ENCODE measurements at places on chromosomes 7 and 10. TPM values are rescaled to one million over a fixed set of nuclear protein-coding genes. Genes with fewer than 3 reads are reported as not detected.

Gene HABP2
- total RNA-seq, result not detected

Gene MINDY3
- 34.2 TPM for total RNA-seq

GRCh38 chr10:102504179-102504975 is 605 bp downstream of the SUFU start:
- no peak overlapping the region for H3K4me3 ChIP-seq
- peaks cover 26% of the 10 kb centered on the region for H3K4me1 ChIP-seq
- peak overlapping the region; percentile 80 for H3K27ac ChIP-seq
- no peak for DNase-seq
- H3K36me3 ChIP-seq, result no peaks in the 10 kb centered on the region
- H3K27me3 ChIP-seq, result no peaks in the 10 kb centered on the region

GRCh38 chr7:113046453-113046852 is 40.2 kb downstream of the GPR85 start:
- no peaks in the 10 kb centered on the region for H3K27me3 ChIP-seq
- H3K4me3 ChIP-seq, result no peak overlapping the region
- no peak overlapping the region for H3K27ac ChIP-seq
- no peak for DNase-seq
- no peaks in the 10 kb centered on the region for H3K36me3 ChIP-seq

- no peaks in the 10 kb centered on the region for H3K36me3 ChIP-seq
- no peak overlapping the region for H3K27ac ChIP-seq
- no peak for DNase-seq
- peaks cover 15% of the 10 kb centered on the region for H3K4me1 ChIP-seq
- H3K4me3 ChIP-seq, result no peak overlapping the region
- H3K27me3 ChIP-seq, result no peaks in the 10 kb centered on the region
Observed at GRCh38 chr7:7266257-7266881, 84.0 kb downstream of the C1GALT1 start.

Gene CACNB2
- total RNA-seq, result not detected

Gene PDSS1
- 31.3 TPM for total RNA-seq

Gene AKR1C4
- not detected for total RNA-seq

- no peaks in the 10 kb centered on the region for H3K27me3 ChIP-seq
- H3K4me1 ChIP-seq, result no peaks in the 10 kb centered on the region
Observed at GRCh38 chr7:122337011-122337410, 32.5 kb upstream of the FEZF1 start.

GRCh38 chr10:71177651-71178199 is 34.6 kb upstream of the UNC5B start:
- H3K27ac ChIP-seq, result no peak overlapping the region
- DNase-seq, result no peak
- H3K36me3 ChIP-seq, result no peaks in the 10 kb centered on the region
- no peaks in the 10 kb centered on the region for H3K4me1 ChIP-seq

- no peak overlapping the region for H3K27ac ChIP-seq
- peaks cover under 1% of the 10 kb centered on the region for H3K27me3 ChIP-seq
- H3K36me3 ChIP-seq, result no peaks in the 10 kb centered on the region
- no peak overlapping the region for H3K4me3 ChIP-seq
Observed at GRCh38 chr7:23055582-23056178, 41.8 kb upstream of the HYCC1 start.

Gene SPDYE2
- 0.53 TPM for total RNA-seq

- no peaks in the 10 kb centered on the region for H3K27me3 ChIP-seq
- no peak overlapping the region for H3K27ac ChIP-seq
- H3K4me3 ChIP-seq, result no peak overlapping the region
- peaks cover 6% of the 10 kb centered on the region for H3K4me1 ChIP-seq
- H3K36me3 ChIP-seq, result peaks cover 6% of the 10 kb centered on the region
- DNase-seq, result no peak
Observed at GRCh38 chr7:129933627-129934026, 19.1 kb downstream of the UBE2H start.

DNA sequence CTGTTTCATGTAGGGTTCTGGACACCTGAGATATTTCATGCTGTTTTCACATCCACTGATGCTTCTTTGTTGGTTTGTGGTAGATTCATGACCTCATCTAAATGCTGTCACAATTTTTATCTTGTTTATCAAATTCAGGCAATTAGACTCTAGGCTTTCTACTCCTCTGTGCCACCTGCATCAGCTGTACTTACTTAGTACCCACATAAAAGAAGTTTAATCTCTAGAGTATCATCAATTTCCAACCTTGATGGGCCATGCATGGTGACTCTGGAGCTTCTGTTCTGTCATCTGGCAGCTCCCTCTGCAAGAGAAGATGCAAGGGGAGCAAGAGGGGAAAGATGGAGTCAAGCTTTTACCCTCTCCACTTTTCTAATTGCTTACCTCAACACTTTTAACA is 195.9 kb upstream of the VWC2 start:
- no peak overlapping the region for H3K4me3 ChIP-seq
- no peaks in the 10 kb centered on the region for H3K27me3 ChIP-seq
- H3K36me3 ChIP-seq, result no peaks in the 10 kb centered on the region
- H3K4me1 ChIP-seq, result no peaks in the 10 kb centered on the region
- DNase-seq, result no peak

Gene FBXL13
- 0.43 TPM for total RNA-seq

DNA sequence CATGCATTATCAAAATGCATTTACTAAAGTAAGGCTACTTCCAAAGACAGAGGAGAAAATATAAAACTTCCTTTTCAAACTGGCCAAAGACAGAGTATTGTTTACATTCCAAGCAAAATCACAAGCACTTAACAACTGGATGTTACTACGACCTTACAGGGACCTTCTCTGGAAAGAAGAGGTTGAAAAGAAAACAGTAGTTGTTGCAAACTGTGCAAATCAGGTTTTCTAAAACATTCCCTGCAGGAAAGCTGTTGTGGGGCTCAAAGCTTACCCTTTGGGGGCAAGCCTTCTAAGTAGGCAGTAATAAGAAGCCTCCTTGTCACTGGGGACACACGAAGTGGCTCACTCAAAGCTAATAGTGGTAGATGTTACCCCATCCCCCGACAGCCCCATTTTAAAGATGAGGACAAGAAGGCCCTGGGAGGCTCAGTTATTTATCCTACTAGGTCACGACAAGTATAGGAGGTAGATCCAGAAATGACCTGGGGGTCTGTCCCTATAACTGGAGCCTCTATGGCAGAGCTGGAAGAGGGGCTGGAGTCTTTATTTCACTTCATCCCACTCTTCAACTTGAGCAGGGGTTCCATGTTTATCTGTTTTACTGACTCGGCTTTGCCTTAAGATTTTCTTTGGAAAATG is 46.6 kb downstream of the ATXN7L1 start:
- H3K27ac ChIP-seq, result no peak overlapping the region
- no peaks in the 10 kb centered on the region for H3K36me3 ChIP-seq
- no peaks in the 10 kb centered on the region for H3K27me3 ChIP-seq
- H3K4me3 ChIP-seq, result no peak overlapping the region
- DNase-seq, result no peak
- H3K4me1 ChIP-seq, result peaks cover 12% of the 10 kb centered on the region

DNA sequence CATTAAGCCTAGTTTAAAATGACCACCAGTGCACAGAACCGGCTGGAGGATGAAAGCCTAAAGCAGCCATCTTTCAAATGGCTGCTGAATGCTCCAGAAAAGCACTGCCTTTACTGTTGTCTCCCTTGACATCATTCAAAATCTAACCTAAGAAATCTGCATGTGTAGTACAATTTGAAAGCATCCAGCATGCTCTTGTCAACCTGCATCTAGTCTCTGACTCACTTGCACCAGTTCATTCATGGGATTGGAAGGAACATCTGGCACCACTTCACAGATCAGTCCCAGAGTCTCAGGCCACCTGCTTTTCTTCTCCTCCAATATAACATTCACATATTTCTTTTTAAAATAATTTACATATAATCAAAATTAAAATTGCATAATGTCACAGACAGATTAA is 76.2 kb downstream of the RNF133 start:
- H3K27me3 ChIP-seq, result no peaks in the 10 kb centered on the region
- H3K4me1 ChIP-seq, result no peaks in the 10 kb centered on the region
- DNase-seq, result no peak
- H3K4me3 ChIP-seq, result no peak overlapping the region
- no peaks in the 10 kb centered on the region for H3K36me3 ChIP-seq

- peak overlapping the region; percentile 70 for H3K4me3 ChIP-seq
- no peak overlapping the region for H3K27ac ChIP-seq
- H3K4me1 ChIP-seq, result peaks cover 21% of the 10 kb centered on the region
- peak; percentile 88 for DNase-seq
Observed at GRCh38 chr10:123132576-123133477, 2.9 kb upstream of the HMX3 start.

Gene GPR15LG
- total RNA-seq, result not detected

GRCh38 chr10:50561266-50561665 is 62.5 kb downstream of the SGMS1 start:
- H3K4me3 ChIP-seq, result no peak overlapping the region
- DNase-seq, result no peak
- no peak overlapping the region for H3K27ac ChIP-seq
- H3K27me3 ChIP-seq, result no peaks in the 10 kb centered on the region
- H3K4me1 ChIP-seq, result peaks cover 7% of the 10 kb centered on the region
- H3K36me3 ChIP-seq, result no peaks in the 10 kb centered on the region

GRCh38 chr10:70355051-70356021 is 27.1 kb downstream of the LRRC20 start:
- peak; percentile 87 for DNase-seq
- H3K36me3 ChIP-seq, result no peaks in the 10 kb centered on the region
- no peaks in the 10 kb centered on the region for H3K27me3 ChIP-seq
- peak overlapping the region; percentile 75 for H3K4me3 ChIP-seq
- peak overlapping the region; percentile 97 for H3K27ac ChIP-seq

Gene HEPACAM2
- not detected for total RNA-seq

DNA sequence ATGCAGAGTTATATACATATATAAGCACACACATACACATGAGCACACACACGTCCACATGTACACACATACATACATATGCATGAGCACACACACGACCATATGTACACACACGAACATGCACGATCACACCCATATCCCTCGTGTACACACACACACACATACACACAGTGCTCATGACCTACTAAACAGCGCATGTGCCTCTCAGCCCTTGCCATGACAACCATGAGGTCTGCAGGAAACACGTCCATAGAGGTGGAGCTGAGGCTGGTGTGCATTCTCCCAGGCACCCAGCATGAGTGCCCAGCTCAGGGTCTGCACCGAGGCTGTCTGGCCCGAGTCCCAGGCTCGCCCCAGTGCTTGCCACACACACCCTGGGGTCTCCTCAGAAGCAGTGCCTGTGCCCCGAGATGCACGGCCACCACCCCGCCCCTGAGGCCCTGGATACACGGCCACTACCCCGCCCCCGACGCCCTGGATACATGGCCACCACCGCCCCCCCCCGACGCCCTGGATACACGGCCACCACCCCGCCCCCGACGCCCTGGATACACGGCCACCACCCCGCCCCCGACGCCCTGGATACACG is 529.6 kb downstream of the DNAJB6 start:
- H3K27me3 ChIP-seq, result no peaks in the 10 kb centered on the region
- H3K4me3 ChIP-seq, result no peak overlapping the region
- H3K4me1 ChIP-seq, result no peaks in the 10 kb centered on the region
- H3K36me3 ChIP-seq, result no peaks in the 10 kb centered on the region

DNA sequence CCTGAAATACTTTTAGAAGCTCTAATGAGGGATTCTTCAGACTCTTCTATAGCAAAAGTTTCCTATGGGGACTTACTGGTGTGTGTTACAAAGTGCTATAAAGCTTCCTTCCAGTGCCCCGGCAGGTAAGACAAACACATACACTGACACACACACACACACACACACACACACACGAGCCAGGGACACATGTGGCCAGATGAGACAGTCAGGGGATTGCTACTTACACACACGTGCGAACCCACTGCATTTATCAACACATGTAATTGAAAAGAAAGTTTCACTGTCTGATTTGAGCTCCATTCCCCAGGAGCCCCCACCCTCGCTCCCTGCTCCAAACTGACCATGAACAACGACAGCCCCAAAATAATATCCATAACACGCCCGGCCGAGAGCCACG is 119.8 kb downstream of the PRPF18 start:
- no peak overlapping the region for H3K27ac ChIP-seq
- H3K4me1 ChIP-seq, result peaks cover 7% of the 10 kb centered on the region
- H3K27me3 ChIP-seq, result peaks cover 30% of the 10 kb centered on the region
- H3K36me3 ChIP-seq, result no peaks in the 10 kb centered on the region
- DNase-seq, result no peak
- H3K4me3 ChIP-seq, result no peak overlapping the region

- no peaks in the 10 kb centered on the region for H3K27me3 ChIP-seq
- H3K4me3 ChIP-seq, result no peak overlapping the region
- no peaks in the 10 kb centered on the region for H3K4me1 ChIP-seq
- no peak overlapping the region for H3K27ac ChIP-seq
Observed at GRCh38 chr7:85060696-85061095, 126.2 kb downstream of the SEMA3D start.

Gene GCK
- not detected for total RNA-seq

Gene FAM241B
- total RNA-seq, result 1.1 TPM

- no peaks in the 10 kb centered on the region for H3K36me3 ChIP-seq
- H3K4me1 ChIP-seq, result no peaks in the 10 kb centered on the region
- H3K27me3 ChIP-seq, result peaks cover 14% of the 10 kb centered on the region
- DNase-seq, result no peak
- H3K4me3 ChIP-seq, result no peak overlapping the region
Observed at GRCh38 chr7:38453168-38453567, 178.0 kb downstream of the AMPH start.

Gene CYP17A1
- total RNA-seq, result not detected

- no peak for DNase-seq
- H3K36me3 ChIP-seq, result peaks cover 6% of the 10 kb centered on the region
- no peak overlapping the region for H3K27ac ChIP-seq
- H3K4me3 ChIP-seq, result no peak overlapping the region
Observed at GRCh38 chr7:33719059-33719581, 186.2 kb upstream of the BMPER start.

DNA sequence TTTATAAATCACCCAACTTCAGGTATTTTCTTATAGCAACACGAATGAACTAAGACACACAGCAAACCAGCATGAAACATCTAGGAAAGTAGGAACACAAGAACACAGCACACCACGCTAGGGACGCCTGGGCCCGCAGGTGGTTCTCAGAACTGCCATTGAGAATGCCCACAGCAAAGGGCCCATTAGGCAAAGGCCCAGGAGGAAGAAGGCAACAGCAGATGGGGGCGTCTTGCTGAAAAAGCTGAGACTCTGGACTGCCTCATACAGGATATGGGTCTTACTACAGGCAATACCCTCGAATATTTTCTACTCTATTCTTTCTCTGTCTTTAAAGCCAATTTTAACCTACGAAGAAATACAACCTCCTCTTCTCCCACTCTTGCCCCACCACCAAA is 77.3 kb downstream of the PARD3 start:
- no peak overlapping the region for H3K27ac ChIP-seq
- no peak overlapping the region for H3K4me3 ChIP-seq
- peaks cover 31% of the 10 kb centered on the region for H3K27me3 ChIP-seq
- no peaks in the 10 kb centered on the region for H3K36me3 ChIP-seq
- H3K4me1 ChIP-seq, result no peaks in the 10 kb centered on the region
- no peak for DNase-seq

GRCh38 chr10:79070606-79071395 is 2.0 kb downstream of the ZMIZ1 start:
- peak overlapping the region; percentile 80 for H3K4me3 ChIP-seq
- no peak overlapping the region for H3K27ac ChIP-seq
- DNase-seq, result no peak
- peaks cover 31% of the 10 kb centered on the region for H3K4me1 ChIP-seq

- no peaks in the 10 kb centered on the region for H3K36me3 ChIP-seq
- H3K4me3 ChIP-seq, result no peak overlapping the region
- no peaks in the 10 kb centered on the region for H3K27me3 ChIP-seq
Observed at GRCh38 chr7:76074972-76075370, 27.1 kb downstream of the MDH2 start.

- no peak overlapping the region for H3K4me3 ChIP-seq
- H3K4me1 ChIP-seq, result no peaks in the 10 kb centered on the region
- no peaks in the 10 kb centered on the region for H3K36me3 ChIP-seq
- no peak overlapping the region for H3K27ac ChIP-seq
Observed at GRCh38 chr7:48781752-48782151, 142.6 kb upstream of the CDC14C start.
